Breast epithelium (tissue), 4 donors: ENCODE measurements at places on chromosomes 7 and 10.

- no peak for DNase-seq
These were observed 81.6 kb upstream of the ETV1 start for GRCh38 chr7:14071045-14071444.

- no peak for DNase-seq
These were observed 2.1 kb downstream of the RET start for GRCh38 chr10:43078986-43079273.

DNA sequence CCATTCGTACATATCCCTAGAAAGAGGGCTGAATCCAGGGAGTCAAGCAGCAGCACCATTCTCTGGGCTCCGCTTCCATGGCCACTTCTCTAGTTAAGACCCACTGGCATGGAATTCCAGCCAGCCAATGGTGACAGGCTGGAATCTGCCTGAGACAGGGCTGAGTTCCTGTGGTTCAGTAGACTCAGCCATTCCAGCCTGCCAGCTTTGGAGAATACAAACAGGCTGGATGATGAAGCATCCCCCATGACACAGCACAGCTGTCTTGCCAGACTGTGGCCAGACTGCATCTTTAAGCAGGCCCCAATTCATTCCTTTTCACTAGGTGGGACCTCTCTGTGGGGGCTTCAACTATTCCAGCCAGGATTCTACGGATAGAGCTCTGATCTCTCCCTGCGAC, 329.6 kb downstream of the XPNPEP1 start:
- no peak for DNase-seq

GRCh38 chr7:37531225-37531624, 82.6 kb upstream of the ELMO1 start:
- DNase-seq = no peak

GRCh38 chr10:81348003-81348402, 527.0 kb upstream of the NRG3 start:
- no peak for DNase-seq

DNA sequence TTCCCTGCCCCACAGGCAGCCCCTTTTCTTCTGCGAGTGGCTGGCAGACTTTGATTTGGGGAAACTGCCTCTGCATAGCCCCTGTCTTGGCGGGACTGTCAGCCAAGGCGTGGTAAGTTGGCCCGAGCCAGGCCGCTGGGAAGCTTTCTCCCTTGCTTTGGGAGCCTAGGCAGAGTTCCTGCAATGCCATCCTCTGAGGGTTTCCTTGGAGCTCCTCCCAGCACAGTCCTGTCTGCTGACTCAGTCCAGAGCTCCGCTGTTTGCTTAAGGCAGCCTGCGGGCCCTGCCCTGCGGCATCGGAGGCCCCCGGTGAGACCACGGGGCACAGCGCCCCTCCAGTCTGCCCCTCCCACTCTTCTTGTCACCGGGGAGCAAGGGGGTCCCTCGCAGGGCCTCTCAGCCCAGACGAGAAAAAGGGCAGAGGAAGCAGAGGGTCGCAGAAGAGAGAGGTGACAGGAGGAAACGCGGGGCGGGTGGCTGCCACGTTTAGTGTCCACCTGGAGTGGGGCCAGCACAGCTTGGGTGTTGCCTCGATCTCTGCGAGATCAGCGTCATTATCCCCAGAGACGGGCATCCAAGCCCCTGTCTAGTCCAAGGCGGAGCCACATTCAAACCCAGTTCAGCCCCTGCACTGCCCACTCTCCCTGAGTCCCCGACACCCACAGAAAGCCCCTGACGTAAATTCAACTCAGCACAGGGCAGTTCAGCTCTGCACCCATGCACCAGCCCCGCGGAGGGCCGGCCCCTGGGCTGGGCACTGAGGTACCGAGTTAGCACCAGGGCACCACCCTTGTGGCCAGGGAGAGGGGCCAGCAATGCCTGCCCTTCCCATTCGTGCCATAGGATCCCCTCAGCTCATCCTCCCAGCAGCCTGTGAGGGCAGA, 59.0 kb upstream of the CHST15 start:
- DNase-seq = peak; percentile 26

DNA sequence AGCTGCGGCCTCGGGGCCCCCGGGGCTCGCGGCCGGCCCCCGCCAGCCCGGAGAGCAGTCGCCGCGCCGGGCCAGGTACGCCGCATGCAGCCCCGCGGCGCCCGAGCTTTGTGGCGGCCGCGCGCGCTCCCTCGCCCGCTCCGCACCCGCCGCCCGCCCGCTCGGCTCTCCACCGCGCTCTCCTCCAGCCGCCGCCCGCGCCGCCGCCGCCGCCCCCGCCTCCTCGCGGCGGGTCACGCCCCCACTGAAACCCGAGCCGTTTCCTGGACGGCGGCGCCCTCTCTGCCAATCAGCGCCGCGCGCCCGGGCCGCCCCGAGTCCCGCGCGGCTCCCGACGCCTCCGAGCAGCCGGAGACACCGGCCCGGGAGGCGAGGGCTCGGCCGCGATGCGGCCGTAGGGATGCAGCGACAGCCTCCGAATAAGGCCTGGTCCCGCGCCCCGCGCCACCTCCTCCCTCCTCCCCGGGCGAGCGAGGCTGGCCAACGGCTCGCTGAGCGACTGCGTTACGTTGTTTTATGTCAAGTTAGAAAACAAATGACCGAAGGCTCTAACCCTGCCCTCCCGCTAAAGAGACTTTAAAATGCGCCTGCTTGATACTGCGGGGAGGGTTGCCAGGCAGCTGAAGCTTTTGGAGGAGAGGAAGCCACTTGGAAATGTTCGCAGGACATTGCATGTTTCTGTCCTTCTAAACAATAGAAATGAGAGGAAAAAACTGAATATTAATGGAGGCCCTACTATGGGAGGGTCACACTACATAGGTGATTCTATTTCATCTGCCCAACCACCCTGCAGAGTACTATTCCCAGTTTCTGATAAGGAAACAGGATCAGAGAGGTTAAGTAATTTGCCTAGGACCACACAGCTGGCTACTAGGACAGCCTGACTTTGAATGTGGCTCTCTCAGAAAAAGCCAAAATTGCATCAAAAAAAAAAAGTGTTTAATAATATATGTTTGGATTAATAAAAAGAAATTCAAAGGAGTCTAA, at the start of gene FGFR2:
Gene FGFR2, minus strand, starts transcription at position 182 of the 987 bp plus-strand sequence. CDS start 4,627 bp downstream, outside the sequence.
- peak; percentile 86 for DNase-seq

DNA sequence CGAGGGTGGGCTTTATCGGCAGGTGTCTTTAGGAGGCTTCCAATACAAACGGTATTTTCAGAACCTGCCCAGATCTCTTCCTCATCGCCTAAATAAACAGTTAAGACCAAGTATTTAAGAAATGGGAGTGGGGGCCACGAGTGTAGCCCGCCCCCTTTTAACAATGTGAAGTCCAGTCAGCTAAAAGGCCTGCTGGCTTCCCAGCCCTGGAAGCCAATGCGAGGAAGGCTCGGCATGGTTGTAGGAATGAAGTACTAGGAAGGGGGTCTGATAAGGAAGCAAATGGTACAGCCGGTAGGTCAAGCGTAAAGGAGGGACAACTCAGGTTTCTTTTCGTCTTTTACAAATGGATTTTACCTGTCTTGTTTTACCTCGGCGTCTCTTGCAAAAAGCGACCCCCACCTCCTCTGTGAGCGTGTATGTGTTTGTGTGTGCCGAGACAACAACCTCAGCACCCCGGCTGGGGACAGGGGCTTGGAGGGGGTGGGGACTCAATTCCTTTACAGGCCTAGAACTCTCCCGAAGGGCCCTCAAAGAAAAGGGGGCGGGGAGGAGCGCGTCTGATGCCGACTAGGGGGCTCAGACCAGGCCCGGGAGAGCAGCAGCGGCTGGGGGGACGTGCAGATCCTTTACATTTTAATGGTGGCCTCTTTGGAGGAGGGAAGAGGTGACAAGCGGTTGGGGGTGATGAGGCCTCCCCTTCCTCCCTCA, 147.6 kb downstream of the GPR85 start:
- DNase-seq = peak; percentile 51

GRCh38 chr10:30185341-30185740, 126.0 kb upstream of the JCAD start:
- no peak for DNase-seq

DNA sequence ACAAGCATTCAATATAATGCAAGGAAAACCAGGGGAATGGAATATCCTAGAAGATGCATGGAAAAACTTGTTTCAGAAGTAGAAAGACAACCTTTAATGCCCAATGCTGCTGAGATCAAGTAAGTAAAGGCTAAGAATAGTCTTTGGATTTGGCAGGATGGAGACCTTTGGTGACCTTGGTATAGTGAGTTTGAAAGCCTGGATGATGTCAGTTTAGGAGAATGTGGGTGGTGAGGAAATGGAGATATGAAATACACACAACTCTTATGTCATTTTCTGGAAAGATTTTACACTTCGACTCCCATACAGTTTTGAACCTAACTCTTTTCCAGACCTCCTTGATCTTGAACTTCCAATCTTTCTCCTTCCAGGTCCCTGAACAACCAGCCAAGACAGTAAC, 185.7 kb downstream of the TFEC start:
- no peak for DNase-seq

GRCh38 chr7:4245866-4246470, 436.1 kb upstream of the FOXK1 start:
- no peak for DNase-seq

- no peak for DNase-seq
These were observed 57.3 kb upstream of the APBB1IP start for GRCh38 chr10:26380815-26381214.

GRCh38 chr10:42753507-42754154, 29.0 kb upstream of the BMS1 start:
- DNase-seq = no peak

DNA sequence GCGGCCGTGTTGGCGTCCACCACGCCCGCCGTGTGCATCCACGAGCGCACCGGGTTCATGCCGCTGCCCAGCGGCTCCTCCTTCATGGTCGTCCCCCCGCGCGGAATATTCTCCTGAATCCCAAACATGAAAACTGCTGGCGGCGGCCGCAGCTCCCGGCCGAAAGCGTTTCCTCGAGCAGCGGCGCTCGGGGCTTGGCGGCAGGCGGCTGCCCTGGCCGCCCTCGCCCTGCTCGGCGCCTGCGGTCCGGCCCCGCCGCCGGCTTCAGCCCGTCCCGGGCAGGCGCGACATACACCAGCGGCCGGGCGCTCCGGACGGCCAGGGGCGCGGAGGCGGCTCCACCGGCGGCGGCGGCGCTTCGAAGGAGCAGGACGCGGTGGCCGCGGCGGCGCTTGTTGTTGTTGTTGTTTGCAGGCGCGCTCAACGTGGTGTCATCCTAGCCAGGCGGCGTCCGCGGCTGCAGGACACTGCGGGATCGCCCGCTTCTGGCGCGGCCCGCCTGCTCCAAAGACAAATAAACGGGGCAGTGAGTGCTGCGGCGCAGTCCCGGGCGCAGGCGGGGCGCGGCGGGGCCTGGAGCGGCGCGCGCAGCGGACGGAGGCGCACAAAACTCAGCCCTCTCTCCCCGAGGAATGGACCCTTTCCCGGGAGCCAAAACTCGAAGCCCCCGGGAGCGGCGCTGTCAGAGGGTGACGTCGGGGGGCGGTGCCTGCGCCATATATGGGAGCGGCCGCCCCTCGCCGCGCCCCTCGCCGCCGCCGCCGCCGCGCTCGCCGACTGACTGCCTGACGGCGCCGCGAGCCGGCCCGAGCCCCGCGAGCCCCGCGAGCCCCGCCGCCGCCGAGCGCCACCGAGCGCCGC, at the start of gene EBF3:
Gene EBF3, minus strand, starts transcription at position 634 of the 861 bp plus-strand sequence. Its CDS starts 506 bp downstream, at position 128.
- peak; percentile 37 for DNase-seq

DNA sequence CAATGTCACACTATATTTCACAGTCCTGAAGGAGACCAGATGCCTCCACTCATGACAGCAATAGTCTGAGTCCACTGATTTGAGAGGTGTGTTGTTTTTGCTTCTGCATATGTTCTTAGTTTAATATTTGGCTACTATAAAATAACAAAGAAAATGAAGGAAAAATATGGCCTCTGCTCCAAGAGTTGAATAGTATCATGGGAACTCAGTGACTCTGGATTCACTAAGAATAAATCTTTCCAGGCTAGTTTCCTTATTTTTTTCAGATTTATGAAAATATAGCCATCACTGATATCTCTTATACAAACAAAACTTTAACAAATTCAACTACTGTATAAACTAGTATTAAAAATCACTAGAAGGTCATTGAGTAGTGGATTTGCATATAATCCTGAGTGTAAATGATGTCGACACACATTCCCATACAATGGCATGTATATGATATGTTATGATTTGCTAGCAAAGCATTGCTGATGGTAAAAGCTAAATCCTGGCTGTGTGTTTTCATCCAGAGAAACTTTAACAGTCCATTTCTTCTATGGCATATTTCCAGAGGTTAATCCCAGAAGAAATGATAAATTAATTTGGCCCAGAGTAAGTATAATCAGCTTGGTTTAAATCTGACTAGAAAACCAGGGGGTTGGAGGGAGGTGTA, 66.0 kb upstream of the VIPR2 start:
- DNase-seq = no peak

GRCh38 chr7:142557971-142558582, 191.2 kb upstream of the PRSS1 start:
- DNase-seq = no peak

DNA sequence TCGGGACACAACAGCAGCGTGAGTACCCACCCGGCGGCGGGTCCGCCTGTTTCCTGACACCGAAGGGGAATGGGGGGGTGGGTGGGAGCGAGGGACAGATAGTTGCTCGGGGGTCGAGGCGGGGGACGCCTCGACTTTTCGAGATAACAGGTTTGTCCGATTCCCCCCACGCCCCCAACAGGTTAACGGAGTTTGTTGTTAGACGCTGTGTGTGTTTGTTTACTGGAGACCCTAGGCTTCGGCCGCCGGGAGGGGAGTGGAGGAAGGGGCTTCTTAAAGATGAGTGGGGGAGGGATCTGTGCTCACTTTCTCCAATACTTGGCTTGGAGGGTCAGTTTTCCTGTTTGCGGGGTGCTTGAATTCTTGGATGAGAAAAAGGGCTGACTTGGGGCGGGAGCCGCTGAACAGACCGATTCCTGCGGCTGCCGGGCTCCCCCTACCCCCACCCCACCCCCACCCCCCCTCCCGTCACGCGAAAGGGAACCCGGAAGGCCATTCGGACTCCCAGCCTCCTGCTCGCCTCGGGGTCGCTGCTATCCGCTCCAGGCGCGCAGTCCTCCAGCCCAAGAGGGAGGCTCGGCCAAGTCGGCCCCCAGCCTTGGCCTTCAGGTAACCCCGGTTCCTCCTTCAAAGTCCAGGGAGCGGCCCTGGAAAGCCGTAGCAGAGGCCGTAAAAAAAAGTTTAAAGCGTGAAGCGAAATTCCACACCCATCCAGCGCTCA, 1.0 kb downstream of the SORCS3 start:
- no peak for DNase-seq

DNA sequence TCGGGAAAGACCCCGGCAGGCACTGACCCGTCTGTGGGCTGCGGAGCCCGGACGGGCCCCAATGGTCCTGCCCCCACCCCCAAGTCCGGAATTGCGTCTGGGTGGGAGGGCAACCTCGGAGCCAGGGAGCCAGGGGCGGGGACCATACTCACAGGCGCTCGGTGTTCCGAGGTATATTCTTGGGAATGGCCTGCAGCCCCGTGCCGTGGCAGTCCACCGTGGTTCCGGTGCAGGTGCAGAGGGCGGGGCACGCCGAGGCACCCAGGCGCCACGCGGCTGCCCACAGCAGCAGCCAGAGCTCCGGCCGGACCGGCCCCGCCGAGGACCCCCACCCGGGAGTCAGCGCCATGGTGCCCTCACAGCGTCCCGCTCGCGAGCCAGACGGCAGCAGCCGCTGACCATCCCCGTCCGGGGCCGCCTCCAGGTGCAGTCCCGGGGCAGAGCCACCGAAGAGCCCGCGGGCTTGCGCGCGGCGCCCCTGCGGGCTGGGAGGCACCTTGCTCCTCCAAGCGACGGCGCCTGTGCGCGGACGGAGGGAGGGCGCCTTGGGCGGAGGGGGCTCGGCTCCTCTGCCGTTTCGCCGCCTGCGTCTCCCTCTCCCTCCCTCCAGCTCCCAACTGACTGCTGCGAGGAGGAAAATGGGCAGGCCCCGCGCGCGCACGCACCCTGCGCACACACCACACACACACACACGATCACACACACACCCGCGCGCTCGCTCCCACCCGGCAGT, at the start of gene SLIT1:
Gene SLIT1, minus strand, starts transcription at position 634 of the 733 bp plus-strand sequence. Its CDS starts 285 bp downstream, at position 349.
- no peak for DNase-seq

GRCh38 chr10:49556723-49557122, 17.8 kb upstream of the ERCC6 start:
- DNase-seq = no peak
